ENCODE measurements at places on chromosomes 16 and 17. TPM values are rescaled to one million over a fixed set of nuclear protein-coding genes. Genes with fewer than 3 reads are reported as not detected.

The SLC5A11 gene
- not detected for total RNA-seq

The ZNF286A gene
- total RNA-seq = 29.4 TPM

The RPS6KB1 gene
- 26.3 TPM for total RNA-seq

The KRT9 gene
- not detected for total RNA-seq

The HID1 gene
- total RNA-seq = 94.5 TPM

The MPP3 gene
- total RNA-seq = 19.3 TPM

The CD300E gene
- total RNA-seq = not detected

The PNMT gene
- 2.9 TPM for total RNA-seq

The RGS11 gene
- 7.0 TPM for total RNA-seq

The ITGAD gene
- not detected for total RNA-seq

The ADAP2 gene
- 8.8 TPM for total RNA-seq

The TSR1 gene
- total RNA-seq = 33.8 TPM

The MT1H gene
- not detected for total RNA-seq

The C17orf78 gene
- total RNA-seq = not detected

The TBX2 gene
- 17.4 TPM for total RNA-seq

The KCNH6 gene
- 2.3 TPM for total RNA-seq

DNA sequence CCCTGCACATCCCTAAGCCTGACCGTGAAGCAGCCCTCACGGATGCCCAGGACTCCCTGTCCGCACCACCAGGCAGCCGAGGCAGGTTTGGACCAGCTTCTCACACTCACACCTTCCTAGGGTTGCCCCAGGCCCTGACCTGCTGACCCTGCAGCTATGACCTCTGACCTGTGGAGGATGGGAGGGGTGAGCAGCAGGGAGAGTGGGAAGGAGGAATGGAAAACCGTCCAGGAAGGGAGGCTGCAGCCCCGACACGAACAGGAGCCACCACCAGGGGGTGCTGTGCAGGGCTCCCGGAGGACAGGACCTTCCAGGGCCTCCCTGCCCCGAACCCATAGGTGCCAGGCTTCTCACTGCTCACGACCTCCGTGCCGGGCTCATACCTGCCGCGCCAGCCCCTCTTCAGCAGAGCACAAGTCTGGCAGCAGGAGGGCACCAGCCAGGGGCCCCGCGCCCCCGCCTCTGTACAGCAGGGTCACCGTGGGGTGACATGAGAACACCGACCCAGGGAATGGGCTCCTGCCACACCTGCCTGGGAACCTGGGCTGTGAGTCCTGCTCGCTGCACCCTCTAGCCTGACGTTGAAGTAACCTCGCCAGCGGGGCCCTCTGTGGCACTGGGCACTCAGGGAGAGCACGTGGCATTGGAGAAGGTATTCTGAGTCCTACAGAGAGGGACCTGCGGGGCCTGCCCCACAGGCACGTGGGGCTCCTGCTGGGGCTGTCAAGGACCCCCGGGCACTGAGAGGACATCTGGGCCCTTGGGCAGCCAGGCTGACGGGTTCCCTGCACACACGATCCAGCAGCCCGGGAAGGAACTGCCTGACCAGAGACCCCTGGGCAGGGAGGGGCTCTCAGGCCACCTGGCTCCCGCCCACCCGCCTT lies 37.6 kb downstream of the CTU2 start:
- DNase-seq = peak; percentile 89

DNA sequence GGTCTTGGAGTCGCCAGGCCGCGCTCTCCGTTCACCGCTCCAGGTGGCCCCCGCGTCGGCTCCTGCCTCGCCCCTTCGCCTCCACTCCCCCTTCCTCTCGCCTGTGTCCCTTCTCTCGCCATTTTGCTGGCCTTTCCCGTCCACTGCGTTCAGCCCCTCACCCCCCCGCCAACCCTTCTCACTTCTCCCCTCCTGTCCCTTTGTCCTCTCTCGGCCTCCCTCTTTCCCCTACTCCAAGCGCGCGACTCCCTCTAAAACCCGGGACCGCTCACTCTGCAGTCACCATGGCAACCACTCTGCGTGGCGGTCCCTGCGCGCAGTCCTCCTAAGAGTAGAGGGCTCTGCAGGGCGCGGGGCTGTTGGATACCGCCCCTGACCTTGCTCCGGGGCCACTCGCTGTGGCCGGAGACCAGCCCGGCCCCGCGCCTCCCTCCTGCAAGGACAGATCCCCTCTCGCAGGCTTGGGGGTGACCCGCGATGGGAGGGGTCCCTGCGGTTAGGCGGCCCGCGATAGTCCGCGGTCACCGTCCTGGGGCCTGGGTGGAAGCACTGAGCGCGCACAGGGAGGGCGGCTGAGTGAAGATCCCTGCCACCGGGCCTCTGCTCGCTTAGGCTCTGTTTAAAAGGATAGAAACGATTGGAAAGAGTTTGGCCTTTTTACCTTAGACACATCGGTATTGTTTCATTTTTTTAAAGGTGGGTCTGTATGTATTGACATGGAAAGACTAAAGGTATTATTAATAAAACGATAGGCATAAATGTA lies 454 bp downstream of the CCDC40 start:
- DNase-seq = no peak

- DNase-seq = peak; percentile 74
These were observed 8.0 kb upstream of the SLC35B1 start for GRCh38 chr17:49715717-49716279.

GRCh38 chr17:14545156-14545906 lies 244.4 kb downstream of the HS3ST3B1 start:
- DNase-seq = no peak

GRCh38 chr16:1812732-1813163 lies 13.9 kb downstream of the HAGH start:
- DNase-seq = peak; percentile 86

DNA sequence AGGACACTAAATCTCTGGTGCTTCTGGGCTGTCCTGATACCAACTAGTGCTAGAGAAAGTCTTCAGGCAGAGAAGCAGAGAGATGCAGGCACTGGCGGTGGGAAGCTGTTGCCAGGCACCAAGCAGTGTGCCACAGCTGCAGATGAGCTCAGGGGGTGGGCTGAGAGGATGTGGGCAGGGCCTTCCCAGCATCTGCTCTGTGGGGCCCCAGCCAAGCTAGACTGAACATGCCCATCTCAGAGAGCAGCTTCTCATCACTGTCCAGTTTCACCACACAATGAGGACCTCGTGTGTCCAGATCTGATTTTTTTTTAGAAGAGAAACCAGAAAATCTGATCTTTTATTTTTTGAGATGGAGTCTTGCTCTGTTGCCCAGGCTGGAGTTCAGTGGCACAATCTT lies 17.1 kb downstream of the PSKH1 start:
- no peak for DNase-seq

- DNase-seq = no peak
These were observed 96.9 kb upstream of the ADAMTS18 start for GRCh38 chr16:77531752-77532151.

- peak; percentile 56 for DNase-seq
These were observed at the start of gene RDM1 for GRCh38 chr17:35930211-35931065. RDM1 (minus strand) TSS chr17:35930773; CDS start chr17:35930727, 46 bp downstream.

- peak; percentile 25 for DNase-seq
These were observed 287.8 kb upstream of the FOXF1 start for GRCh38 chr16:86222547-86222946.

- DNase-seq = peak; percentile 40
These were observed 12.5 kb downstream of the SLC22A31 start for GRCh38 chr16:89187770-89188392.

DNA sequence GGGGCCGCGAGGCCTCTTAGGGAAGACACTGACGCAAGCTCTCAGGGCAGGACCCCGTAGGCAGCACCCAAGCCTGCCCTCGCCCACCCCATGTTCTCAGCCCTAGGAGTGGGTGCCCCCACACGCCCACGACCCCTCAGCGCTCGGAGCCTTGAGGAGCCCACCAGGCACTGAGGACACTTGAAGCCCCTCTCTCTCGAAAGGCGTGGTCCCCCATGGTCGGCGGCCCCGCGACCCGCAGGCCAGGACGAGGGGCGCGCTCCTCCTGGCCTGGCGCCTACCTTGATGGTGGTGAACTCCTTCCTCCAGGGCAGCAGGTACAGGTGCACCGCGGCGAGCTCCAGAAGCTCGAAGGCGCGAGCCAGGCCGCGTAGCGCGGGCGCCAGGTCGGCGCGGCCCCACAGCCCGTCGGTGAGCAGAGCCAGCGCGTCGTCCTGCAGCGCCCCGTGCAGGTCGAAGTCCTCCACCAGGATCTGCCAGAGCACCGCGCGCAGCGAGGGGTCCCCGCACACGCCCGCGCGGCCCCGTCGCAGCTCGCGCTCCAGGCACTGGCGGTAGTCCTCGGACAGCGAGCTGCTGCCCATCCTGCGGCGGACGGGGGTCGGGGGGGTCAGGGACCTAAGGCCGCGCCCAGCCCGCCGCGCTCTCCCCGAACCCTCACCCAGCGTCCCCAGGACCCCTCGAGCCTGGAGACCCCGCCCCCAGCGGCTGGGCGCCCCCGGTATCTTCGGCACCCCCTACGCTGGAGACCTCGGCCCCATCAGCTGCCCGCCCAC lies 668 bp downstream of the SPATA2L start:
- peak; percentile 92 for DNase-seq

GRCh38 chr16:12819126-12820117 lies 15.7 kb upstream of the CPPED1 start:
- DNase-seq = peak; percentile 74

GRCh38 chr17:81391936-81392908 lies 3.0 kb upstream of the BAHCC1 start:
- no peak for DNase-seq

DNA sequence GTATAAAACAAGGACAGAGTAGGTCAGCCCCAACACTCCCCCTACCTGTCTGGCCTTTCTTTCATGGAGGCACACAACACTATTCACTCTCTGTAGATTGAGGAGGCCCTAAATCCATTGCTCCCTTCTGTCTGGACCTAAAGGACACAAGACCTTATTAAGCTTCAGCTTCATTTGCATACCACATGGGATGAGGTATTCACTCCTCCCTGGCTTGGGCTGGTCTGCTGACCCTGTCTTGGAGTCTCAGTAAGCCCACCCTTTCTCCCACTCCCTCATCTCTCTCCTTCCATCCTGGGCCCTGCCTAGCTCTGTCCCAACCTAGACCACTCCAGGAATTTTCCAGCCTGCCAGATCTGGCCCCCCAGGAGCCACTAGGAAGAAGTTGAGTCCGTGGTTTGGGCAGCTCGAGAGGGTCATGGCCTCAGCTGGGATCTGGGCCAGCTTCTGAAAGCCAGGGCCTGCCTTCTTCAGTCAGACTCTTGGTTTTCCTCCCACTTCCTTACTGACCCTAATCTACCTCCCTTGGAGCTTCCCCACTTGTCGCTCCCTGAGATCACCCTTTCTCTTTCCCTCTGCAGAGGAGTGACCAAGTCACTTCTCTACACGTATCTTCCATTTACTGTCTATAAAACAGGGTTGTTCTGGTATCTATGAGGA lies 6.5 kb upstream of the LLGL1 start:
- peak; percentile 60 for DNase-seq

GRCh38 chr17:21842332-21843317 lies 150.3 kb downstream of the KCNJ18 start:
- DNase-seq = no peak

GRCh38 chr17:73971127-73971526 lies 232.4 kb upstream of the RPL38 start:
- no peak for DNase-seq

All from stomach (tissue), 19 donors.